ENCODE measurements at places on chromosomes 5 and 9.

GRCh38 chr5:24235946-24236345, 408.8 kb downstream of the CDH10 start:
- DNase-seq = no peak

DNA sequence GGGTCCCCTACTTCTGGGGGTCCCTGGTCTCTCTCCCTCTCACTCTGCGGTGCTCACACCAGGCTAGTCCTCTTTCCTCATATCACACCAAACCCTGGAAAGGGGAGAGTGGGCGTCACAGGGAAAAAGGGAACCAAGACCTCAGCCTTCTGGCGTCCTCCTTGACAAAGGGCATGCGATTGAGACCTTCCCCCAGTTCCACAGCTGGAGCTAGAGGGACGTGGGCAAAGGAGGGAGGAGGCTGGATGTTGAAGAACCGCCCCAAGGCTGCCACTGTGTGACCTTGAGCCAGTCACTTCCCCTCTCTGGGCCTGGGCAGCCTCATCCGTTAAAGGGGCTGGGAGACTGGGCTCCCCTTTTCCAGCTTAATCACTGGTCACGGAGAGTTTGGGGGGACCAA, 18.5 kb upstream of the TOR2A start:
- DNase-seq = no peak

DNA sequence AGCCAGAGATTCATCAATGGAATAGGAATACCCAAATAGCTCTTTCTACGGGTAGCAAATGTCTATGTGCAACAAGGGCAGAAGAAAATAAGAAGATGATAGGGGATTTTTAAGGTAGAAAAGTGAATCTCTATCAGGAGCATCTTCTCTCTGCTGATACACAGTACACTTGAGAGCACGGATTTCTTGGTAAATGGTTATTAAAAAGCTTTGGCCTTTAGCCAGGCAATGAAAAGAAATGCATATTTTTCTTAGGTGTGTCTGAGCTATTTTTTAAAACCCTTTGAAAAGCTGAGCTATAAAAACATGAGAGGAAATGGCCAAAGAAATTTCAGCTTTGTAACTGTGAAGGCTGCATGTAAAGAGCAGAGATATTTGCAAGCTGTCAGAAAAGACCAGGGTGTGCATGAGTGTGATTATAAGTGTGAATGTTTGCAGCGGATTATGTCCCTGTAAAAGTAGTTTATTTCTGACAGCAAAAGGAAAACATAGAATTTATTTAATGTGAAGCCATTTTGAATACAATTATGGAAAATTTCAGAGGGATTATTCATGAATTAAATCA, 487.1 kb upstream of the PIK3R1 start:
- DNase-seq = no peak

DNA sequence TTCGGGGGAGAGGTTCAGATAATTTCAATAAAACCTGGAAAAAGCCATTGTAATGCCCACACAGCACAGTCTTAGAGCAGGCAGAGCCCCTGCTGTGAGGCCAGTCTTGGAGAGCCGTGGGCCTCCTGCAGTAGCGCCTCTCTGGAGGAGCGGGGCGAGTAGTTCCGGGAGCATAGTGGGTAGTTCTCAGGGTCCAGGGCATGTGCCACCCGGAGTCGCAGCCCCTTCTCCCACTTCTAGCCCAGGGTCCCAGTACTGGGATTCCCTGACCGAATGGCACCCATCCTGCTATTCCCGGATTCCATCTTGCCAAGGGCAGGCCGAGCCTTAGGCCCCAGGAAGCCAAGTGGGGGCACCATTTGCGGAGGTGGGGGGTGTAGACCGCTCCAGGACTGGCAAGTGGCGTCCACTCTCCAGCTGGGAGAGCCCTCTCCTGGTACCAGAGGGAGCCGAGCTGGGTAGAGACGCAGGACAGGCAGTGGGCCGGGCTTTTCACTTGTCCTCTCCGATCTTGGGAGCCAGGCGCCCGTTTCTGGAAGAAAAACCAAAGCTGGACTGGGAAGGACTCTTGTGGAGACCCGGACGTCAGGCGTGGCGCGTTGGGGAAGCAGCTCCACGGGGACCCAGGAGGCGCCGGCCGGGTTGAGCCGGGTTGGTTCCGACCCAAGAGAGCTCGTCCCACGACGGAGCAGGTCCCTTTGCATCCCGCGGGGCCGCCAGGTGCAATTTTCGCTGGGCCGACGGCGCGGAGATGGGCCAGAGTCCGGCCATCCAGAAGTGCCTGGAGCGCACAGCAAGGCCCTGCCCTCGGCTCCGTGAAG, 12.1 kb downstream of the PROP1 start:
- DNase-seq = no peak

DNA sequence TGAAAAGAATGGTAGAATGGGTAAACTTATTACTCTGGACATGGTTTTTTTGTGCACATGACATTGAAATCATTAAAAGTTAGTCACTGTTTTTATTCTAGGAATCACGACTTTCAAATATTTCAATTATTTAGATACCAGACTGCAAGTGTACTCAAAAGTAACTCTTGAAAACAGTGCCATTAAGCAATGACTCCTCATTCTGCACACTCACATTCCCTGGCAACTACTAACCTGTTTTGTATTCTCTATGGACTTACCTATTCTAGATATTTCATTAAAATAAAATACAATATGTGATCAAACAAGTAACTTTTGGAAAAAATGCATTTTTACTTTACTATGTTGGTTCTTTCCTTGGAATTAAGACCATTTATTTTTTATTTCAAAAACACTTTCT, 607.0 kb downstream of the PDE4D start:
- no peak for DNase-seq

DNA sequence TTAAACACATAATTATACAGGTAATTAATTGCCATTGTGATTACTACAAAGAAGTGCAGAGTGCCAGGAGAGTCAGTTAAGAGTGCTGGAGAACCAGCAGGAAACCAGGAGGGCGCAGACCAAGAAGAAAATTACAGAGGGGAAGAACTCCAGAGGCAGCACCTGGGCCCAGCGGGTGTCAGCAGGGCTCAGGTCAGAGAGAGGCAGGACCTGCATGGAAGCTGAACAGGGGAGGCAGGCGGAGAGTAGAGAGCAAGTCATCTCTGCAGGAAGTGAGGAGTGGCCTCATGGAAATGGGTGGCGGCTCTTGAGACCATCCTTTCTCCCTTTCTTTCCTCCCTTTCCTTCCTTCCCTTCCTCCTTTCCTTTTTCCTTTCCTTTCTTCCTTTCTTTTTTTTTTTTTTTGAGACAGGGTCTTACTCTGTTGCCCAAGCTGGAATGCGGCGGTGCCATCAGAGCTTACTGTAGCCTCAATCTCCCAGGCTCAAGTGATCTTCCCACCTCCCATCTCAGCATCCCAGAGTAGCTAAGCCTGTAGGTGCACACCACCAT, 4.0 kb upstream of the ZBTB34 start:
- no peak for DNase-seq

DNA sequence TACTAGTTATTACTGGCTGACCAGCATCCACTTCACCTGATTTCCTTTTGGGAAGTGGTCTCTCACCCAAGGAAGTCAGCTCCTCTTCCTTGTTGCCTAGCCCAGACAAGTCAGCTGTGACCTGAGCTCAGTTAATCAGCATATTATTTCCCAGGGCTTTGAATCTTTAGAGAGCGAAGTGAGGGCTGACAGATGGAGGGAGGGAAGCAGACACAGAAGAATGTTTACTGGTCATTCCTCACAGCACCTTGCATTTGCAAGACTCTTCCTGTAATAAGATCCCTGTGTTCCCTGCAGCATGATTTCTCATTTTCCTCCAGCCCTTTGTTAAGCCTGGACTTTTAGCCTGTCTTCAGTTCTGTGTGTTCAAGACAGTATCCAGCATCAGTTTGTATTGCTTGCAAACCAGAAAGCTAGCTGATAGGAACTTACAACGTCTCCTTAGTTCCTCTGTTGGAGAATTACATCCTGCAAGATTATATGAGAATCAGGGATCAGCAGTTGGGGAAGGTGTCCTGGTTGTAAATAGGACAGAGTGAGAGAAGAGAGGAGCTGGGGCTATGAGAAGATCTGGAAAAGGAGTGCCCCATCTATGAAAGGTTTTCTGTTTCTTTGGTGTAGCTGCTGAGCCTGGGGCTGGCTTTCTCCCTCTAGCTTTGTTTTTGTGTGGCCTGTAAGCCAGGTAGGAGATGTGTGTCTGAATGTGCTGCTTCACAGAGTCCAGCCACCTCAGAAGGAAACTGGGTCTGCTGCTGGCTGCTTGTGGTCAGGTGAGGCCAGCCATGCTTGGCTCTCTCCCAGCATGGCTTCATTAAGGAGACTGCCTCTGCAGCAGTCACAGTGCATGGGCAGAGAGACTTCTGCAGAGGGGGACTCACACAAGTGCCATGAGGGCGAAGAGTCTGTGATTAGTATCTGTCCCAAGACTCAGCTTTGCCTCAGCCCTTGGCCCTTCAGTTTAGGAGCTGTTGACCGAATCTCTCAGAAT, 50.3 kb downstream of the MAN2A1 start:
- DNase-seq = no peak

Data from esophagus squamous epithelium (tissue), 5 donors.